Endothelial cell (in vitro differentiated cells): ENCODE measurements at places on chromosomes 7 and 10.

DNA sequence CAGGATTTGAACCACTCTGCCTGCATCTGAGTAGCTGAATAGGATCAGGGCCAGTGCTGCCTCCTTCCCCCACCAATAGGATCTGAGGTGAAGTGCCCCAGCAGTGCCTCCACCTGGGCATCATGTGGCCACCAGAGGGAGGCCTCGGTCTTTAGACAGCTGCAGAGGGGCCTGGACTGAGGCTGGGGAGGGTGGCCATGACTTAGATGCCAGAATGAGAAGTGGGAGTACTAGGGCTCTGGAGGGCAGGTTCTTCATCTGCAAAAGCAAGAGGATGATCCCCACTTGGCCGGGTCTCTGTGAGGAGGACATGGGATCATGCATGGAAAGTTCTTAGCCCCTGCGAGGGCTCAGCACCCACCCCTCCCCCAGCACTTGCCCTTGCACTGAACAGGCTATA, 56.9 kb downstream of the NEUROG3 start:
- DNase-seq = peak; percentile 36

DNA sequence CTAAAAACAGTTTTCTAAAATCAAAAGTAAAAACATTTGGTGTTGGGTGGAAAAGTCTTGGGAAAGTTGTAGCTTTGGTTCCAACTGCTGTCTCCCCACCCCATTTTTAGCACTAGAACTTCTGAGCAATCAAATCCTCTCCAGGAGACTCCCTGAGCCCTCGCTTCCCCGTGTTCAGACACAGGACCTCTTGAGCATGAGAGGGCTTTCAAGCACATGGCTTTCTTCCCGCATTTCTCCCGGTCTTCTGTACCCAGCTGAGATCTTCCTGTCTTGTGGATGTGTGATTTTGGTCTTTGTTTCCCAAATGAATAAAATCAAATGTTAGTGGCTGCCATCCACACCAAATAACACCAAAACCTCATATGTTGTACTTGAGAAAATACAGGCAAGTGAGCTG, 5.0 kb downstream of the CXCL12 start:
- no peak for DNase-seq

DNA sequence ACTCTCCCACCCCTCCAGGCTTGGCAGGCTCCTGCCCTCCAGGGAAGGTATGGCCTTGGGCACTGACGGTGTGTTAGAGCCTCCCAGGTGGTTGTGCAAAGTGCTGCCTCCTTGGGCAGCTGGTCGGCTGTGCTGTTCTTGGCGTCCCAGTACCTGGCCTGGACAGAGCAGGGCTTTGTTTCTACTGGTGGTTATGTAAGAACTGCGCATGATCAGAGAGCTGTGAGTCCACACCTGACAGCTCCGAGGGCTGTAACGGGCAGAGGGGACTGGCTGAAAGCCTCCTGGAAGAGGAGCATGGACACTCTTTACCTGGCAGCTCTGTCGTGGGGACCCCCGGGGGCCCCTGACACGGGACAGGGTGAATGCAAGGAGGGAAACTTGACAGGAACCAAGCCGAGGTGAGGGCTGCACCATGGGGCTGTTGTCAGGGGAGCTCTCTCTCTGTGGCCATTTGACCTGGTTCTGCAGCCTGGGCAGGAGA, 3.1 kb upstream of the SFRP5 start:
- DNase-seq = no peak

DNA sequence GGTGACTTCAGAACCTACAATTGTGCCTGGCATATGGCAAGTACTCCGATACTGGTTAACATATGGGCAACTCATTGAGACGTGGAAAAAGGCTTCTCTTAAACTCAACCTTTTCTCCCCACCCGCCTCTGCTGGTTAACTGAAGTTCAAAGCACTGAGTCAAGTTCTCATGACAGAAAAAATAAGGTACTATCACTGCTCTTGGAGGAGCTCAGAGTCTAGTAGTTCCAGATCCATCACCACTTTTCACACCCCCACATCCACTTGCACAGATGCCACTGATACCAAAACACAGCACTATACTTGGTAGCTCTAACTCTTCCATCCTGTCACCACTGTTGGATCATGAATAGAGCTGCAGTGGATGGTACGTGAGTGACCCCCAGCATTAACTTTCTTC, 36.2 kb downstream of the CCDC6 start:
- DNase-seq = no peak

DNA sequence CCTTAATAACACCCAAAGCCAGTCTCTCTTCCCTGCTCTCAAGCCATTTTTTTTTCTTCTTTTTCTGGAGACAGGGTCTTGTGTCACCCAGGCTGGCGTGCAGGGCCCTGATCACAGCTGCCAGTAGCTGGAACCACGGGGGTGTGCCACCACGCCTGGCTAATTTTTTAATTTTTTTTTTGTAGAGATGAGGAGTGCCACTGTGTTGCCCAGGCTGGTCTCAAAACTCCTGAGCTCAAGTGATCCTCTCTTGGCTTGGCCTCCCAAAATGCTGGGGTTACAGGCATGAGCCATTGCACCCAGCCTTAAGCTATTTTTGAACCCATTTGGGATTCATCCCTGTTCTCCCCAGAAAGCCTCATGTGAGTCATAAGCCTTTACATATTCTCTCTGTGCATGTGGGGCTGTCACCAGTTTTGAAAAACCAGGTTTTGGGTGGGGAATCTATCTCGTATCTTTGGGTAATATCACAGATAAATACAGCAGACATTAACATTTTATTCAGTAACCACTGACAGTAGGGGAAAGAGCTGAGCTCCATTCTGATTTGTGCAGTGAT, 15.5 kb downstream of the ZNF487 start:
- no peak for DNase-seq

DNA sequence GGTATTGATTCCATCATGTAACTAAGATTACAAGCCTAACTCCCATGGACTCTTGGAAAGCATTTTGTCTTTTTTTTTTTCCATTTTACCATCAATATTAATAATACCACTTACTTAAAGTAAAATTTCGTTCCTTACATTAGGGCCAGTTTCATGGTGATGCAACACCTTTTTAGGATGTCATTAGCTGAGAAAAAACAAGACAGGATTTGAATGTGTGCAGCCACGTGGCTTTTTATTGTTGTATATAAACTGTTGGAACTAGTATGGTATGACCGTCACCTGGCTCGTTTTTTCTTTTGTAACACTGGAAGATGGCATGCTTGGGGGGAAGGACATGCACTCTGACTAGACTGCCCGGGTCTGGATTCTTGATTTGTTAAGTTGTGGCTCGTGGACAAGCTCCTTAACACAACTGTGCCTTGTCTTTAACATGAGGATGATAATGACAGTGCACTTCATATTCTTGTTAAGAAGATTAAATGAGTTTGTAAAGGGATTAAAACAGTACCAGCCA, 42.1 kb downstream of the ARHGAP21 start:
- DNase-seq = no peak

DNA sequence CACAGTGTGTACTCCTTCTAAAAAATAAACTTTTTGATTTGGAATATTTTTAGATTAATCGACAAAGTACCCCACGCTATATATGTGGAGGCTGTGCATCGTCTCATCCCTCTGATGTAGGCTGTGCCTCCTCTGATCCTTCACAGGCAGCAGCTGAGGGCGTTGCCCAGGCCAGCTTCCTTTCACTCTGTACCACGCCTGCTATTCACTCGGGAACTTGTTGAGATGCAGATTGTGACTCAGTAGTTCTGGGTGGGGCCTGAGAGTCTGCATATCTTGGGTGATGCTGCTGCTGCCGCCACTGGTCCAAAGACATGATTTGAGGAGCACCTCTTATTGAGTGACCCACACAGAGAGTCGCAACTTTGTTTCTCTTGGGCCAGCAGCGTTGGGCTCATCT, 7.9 kb upstream of the C10orf120 start:
- no peak for DNase-seq

- no peak for DNase-seq
These were observed 73.8 kb upstream of the FAM180A start for GRCh38 chr7:135822376-135822775.

DNA sequence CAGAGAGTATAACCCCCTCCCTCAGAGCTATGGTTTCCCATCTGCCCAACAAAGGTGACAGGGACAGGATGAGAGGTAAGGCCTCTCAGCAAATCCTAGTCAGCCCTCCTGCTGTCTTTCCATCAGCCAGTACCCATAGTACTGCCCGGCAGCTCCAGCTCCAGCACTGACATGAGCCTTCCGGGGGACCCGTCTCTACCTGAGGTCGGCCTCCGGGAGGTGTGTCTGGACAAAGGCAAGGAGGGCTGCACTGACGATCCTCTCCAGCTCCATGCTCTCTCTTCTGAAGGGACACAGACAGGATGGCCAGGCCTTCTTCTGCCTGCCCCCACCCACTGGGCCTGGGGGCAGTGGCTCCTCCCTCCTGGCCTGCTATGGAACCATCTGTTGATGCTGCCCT, 4.3 kb downstream of the FBXL15 start:
- DNase-seq = no peak

GRCh38 chr7:42930889-42931288, 1.1 kb downstream of the PSMA2 start:
- no peak for DNase-seq

DNA sequence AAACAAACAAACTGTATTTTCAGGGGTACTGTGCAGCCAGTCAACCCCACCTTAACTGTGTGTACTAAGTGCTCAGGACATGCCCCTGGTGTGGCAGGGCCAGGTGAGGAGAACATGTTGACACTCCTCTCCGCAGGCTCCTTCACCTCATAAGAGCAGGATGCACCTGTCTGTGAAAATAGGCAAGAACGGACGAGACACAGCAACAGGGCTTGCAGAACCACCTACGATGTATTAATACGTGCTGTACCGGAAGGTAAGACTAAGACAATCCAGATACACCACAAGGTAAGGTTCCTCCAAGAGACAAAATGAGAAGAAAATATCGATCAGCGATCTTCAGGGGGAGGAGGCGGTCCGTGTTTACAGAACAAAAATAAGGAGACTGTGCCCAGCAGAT, 65.8 kb upstream of the CAMK2B start:
- no peak for DNase-seq

DNA sequence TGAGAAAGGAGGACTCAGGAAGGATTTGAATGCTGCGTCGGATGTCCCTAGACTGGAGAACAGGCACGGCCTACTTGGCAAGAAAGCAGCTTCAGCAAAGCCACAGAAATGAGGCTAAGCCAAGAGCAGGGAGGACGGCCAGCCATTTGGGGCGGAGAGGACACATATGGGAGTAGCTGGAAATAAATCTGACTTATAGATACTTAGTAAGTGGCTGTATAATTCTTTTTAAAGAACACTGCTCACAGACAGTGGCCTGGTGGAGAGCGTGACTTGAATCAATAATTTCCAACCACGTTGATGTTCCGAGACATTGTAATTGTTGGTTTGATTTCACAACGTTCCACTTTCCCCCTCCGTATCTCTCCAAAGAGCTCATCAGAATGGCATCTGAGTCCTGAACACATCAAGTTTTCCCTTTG, 67.7 kb upstream of the JCAD start:
- DNase-seq = no peak

DNA sequence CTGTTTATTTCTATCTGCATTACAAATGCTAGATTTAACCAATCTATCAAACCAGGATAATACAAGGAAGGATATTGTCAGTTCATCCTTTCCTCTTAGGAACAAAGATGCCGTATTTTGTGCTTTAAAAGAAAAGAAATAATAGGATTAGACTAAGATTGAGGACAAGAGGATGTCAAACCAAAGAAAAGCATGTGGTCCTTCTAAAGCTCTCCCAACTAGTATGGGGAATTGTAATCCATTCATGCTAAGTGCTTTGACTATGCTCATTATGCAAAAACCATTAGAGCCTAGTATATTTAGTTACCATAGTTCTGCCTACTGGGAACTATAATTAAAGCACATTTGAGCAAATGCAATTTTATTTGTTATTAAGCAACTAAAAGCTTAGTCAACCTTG, 280.2 kb downstream of the GRM8 start:
- no peak for DNase-seq

- no peak for DNase-seq
These were observed 712.5 kb upstream of the ANKRD30A start for GRCh38 chr10:36412942-36413341.

DNA sequence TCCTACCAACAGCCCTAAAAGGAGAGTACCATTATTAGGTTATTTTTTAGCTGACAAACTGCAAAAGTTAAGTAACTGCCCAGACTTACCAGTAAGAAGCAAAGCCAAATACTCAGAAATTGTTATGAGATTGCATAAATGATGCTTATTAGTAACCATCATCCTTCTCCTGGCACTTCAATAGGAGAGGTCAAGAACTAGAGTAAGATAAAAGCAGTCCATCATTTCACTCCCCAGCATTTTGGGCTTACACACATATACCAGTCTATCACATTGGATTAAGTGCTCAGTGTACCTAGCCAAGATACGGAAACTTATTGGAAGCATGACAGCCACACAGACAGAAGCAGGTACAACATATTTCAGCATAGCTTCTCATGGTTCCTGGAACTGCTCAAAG, 142.8 kb upstream of the EGR2 start:
- DNase-seq = no peak

- no peak for DNase-seq
These were observed 59.0 kb upstream of the CHST15 start for GRCh38 chr10:124152139-124153022.

GRCh38 chr10:71661060-71661622, 58.4 kb downstream of the C10orf105 start:
- no peak for DNase-seq

GRCh38 chr10:29585488-29585976, 49.2 kb downstream of the SVIL start:
- DNase-seq = no peak

- DNase-seq = no peak
These were observed 42.3 kb downstream of the BRI3 start for GRCh38 chr7:98323597-98324322.

- DNase-seq = no peak
These were observed 104.0 kb downstream of the JCAD start for GRCh38 chr10:29955329-29955935.

GRCh38 chr10:113390896-113391295, 162.0 kb upstream of the HABP2 start:
- no peak for DNase-seq

DNA sequence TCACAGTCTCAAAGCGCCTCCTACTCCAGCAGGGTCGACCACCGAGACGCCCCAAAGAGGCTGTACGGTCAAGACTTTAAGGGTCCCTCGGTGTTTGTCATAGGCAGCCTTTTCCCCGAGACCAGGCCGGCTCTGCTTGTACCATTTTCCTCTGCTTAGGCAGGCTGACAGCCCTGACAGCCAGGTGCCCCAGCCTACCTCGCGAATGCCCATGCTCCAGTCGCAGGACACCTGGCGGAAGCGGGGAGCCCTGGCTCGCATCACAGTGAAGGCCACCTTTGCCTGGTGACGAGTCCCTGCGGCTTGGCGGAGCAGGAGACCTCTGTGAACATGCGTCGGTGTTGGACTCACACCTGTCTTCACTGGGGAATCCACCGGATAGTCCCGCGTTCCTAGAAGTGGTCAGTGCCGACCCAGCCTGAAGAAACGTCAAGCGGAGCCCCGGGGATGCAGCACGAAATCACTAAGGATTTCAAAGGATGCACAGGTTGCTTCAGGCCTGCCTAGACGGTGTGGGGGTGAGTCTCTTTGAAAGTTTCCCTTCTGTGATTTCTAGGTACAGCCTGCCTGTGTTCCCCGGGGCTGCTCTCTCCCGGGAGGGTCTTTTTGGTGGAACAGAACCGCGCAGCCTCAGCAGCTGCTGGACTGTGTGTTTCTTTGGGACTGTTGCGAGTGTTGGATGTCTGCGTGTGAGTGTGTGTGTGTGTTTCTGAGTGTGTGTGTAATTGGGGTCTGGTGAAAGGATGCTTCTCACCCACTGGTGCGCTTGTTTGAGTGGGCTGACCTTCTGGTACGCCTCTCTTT, 30.5 kb upstream of the ZNF273 start:
- no peak for DNase-seq
